ENCODE measurements at places on chromosomes 7 and 10.

DNA sequence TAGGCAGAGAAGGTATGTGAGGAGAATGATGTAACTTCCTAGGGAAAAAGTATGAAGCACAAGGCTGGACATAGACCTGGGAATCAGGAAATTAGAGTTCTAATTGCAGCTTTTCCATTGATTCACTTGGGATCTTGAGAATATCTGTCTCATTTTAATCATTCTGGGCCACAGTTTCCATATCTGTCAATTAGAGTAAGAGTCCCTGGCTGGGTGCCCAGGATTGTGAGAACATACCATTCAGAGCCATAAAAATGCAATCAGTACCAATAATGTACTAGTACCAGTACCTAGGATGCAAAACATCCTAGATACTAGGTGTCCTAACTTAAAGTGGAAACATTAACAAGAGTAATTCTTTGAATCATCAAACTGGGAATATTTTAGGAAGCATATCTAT, 29.6 kb downstream of the CAV1 start:
- no peak for DNase-seq

- DNase-seq: peak; percentile 65
Measured at GRCh38 chr7:112112822-112113255, 93.4 kb downstream of the DOCK4 start.

DNA sequence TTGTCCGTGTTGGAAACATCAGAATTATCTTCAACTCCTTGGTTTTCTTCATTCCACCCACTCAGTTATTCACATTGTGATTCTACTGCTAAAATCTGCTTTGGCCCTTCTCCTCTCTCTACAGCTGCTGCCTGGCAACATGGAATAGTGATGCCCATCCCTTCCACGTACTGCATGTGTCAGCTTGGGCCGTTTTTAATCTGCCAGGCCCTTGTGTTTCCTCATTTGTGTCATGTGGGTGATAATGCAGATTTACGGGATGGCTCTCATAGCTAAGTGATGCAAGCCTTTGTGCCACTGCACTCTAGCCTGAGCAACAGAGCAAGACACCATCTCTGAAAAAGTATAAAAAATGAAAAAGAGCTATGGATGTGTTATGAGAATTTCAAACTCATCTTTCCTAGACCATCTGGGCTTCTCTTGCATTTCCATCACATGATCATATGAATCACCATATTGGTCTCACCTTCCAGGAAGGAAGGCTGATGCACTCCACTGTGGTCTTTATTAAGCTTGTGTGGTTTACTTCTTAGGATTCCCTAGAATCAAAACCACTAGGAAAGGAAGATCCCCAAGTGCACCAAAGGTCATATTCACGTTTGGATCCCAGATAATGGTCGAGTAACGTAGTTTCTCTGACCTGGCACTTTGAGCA, 20.6 kb upstream of the CELF2 start:
- no peak for DNase-seq

DNA sequence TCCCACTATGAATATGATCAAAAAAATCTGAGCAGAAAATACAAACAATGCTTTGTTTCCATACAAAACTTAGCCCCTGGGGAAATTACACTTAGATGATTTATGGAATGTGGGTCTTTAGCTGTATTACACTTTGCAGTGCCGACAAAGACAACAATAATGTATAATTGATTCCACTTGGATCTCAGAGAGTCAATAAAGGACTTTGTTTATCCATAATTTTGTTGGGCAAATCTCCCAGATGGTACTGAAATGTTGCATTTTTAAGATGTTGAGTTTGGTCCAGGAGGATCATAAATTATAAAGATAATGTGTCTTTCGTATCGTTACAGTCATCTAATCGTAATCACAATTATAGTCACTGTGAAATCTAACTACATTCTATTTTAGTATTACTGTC, 66.9 kb upstream of the DOCK1 start:
- DNase-seq: no peak

DNA sequence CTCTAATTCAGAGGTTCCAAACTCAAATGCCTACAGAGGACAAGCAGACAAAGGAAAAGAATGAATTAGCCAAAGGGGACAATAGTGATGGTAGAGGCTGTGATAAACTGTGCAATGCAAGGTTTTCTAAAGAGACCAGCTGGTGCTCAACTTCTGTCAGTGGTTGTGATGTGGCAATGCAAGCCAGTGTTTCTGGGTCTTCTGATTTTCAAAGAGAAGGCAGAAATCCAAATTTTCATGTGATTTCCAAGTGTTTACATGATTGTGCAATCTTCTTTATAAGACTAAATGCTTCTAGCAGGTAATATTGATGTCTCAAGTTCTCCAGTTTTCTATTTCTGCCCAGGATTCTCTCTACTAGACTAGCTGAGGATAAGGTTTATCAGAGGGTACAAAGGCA, 135.9 kb downstream of the PCDH15 start:
- no peak for DNase-seq

DNA sequence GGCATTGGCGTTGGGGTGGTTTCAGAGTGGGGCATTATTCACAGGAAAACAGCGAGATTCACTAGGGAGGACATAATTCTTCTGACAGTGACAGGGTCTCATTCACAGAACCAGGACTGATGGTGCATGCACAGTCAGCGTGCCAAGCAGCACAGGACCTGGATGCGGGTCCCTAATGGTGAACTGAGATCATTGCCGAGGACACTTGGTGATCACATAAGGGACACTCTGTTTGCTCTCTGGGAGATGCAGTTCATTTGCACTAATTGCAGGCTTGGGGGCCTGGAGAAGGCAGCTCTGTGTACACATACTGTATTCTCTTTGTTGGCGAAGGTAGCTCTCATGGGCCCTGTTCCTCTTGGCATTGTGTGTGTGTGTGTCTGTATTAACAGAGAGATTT, 716.1 kb downstream of the PHTF2 start:
- DNase-seq: no peak

DNA sequence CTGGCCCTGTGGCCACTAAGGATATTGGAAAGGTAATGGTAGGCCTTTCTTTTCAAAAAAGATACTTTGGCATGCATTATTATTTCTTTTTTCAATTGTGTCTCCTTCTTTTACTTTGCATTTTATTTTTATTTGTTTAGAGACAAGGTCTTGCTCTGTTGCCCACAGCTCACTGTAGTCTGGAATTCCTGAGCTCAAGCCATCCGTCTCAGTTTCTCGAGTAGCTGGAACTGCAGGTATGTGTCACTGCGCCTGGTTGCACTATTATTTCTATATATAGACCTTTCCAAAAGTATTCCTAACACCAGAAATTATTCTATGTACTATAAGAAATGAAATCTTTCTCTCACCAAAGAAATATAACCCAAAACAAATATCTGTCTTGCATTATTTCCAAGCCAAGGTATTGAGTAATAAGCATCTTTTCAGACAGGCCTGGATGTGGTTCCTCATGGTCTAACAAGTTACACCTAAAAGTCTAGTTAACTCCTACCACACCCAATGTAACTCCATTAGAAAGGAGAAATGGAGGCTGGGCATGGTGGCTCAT, 500.8 kb upstream of the ANKRD30A start:
- DNase-seq: no peak

DNA sequence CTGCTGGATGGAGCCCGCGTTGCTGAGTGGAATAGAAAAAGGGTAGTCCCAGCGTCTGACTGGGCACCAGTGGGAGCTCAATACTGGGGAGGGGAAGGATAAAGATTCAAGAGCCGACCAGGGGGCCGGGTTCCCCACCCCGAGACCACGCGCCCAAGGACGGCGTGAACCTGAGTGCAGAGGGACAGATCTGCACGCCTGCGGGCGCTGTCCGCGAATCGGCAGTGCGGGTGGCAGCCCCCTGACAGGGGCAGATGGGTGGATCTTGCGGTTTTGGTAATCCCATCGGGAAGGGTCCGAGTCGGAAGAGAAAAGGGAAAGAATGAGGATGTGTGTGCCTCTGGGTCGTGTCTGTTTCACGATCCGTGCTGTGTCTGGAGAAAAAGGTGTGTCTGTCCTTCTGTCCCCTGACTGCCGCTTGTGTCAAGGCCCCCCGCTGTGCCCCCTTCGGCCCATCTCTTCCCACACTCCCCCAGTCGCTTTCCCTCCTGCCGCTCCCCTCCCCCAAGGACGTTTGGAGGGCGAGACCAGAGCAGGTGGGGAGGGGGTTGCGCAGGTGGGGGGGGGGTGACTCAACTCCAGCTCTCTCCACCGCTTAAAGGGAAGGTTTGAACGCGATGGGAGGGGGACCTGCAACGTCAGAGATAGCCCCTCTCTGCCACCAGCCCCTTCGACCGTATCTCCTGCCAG, 734 bp upstream of the VGF start:
- no peak for DNase-seq

DNA sequence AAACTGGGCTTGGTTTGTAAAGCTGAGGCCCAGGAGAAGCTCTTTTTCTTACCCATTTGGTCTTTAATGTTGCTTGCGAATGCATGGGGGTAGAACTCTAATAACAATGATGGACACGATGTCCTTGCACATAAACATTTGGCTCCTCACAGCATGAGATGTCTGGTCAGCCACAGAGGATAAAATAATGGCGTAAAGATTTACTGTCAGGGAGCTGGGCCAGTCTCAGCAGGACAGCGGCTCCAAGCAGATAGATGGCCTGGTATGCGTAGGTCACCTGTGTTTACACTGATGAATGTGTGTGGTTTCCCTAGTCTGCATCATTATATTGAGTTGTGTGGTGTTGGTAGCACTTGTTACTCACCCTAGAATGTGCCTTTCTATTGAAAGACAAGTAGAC, 537.4 kb downstream of the CNTNAP2 start:
- no peak for DNase-seq

GRCh38 chr7:80661729-80662128, 23.3 kb downstream of the CD36 start:
- DNase-seq: no peak

All from muscle of leg (tissue), 16 donors.